CD8-positive, alpha-beta memory T cell (primary cell): ENCODE measurements at places on chromosomes 3 and 15. TPM values are rescaled to one million over a fixed set of nuclear protein-coding genes. Genes with fewer than 3 reads are reported as not detected.

HPS3 gene
- 19.6 TPM for total RNA-seq

FETUB gene
- total RNA-seq, result not detected

DPPA4 gene
- total RNA-seq, result 0.16 TPM

PPP2R3A gene
- 0.22 TPM for total RNA-seq

ZNF860 gene
- not detected for total RNA-seq

NEK10 gene
- total RNA-seq, result 0.24 TPM

TMF1 gene
- total RNA-seq, result 31.8 TPM

PDCD7 gene
- total RNA-seq, result 33.6 TPM

PCOLCE2 gene
- total RNA-seq, result not detected

UQCC5 gene
- total RNA-seq, result 18.2 TPM

SLC12A1 gene
- not detected for total RNA-seq

GPR62 gene
- total RNA-seq, result not detected

CPEB1 gene
- 0.44 TPM for total RNA-seq

GOLGA8K gene
- total RNA-seq, result 0.13 TPM

CPNE9 gene
- not detected for total RNA-seq

NANOGP8 gene
- not detected for total RNA-seq

TRIM59 gene
- total RNA-seq, result 31.4 TPM

TRIM42 gene
- not detected for total RNA-seq

DNAH12 gene
- total RNA-seq, result 0.13 TPM

KNG1 gene
- total RNA-seq, result not detected

UROC1 gene
- total RNA-seq, result not detected

NR1I2 gene
- 0.35 TPM for total RNA-seq

FBXL2 gene
- not detected for total RNA-seq

CYP11A1 gene
- total RNA-seq, result not detected

EPHB3 gene
- total RNA-seq, result not detected

SEMA5B gene
- total RNA-seq, result not detected

PCNP gene
- 205 TPM for total RNA-seq

MYRIP gene
- not detected for total RNA-seq

SPSB4 gene
- total RNA-seq, result not detected

MUSTN1 gene
- total RNA-seq, result 1.5 TPM

ISG20 gene
- total RNA-seq, result 27.2 TPM

UBE2E2 gene
- total RNA-seq, result 0.92 TPM

RPLP1 gene
- 2,332 TPM for total RNA-seq

SERINC4 gene
- total RNA-seq, result 0.26 TPM

TLR9 gene
- total RNA-seq, result 0.22 TPM

CCRL2 gene
- 2.7 TPM for total RNA-seq
